Cortex of kidney (tissue), 1 donor: ENCODE measurements at places on chromosomes 3 and 15.

DNA sequence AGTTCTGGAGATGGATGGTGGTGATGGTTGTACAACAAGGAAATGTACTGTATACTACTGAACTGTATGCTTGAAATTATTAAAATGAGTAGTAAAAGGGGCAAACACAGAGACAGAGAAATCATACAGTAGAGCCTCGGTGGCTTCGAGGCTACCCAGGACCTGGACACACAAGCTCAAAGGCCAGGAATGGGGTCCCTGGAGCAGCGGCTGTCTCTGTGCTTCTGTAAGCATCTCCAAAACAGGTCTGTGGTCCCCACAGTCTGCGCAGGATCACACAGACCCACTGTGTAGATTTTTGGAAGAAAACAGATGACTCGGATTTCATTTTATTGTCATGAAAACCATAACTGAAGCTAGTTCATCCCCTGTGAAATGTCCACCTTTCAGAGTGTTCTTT lies 39.7 kb downstream of the PGPEP1L start:
- DNase-seq: no peak

DNA sequence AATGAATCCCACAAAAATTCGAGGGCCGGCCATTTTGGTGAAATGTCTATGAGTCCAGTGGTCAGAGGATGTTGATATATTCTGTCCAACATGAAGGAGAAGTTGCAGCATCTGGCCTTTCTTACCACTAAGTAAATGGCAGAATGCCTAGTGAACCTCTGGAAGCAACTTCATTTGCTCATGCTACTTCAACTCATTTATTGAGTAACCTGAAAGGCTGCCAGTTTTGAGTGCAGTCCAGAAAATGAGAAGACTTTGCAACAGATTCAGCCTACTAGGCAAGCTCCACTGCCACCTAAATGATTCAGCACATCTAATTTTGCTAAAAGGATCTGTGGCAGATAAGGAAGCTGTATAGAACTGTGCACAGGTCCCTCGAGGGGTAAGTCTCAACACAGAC lies 265.0 kb downstream of the OPA1 start:
- no peak for DNase-seq

DNA sequence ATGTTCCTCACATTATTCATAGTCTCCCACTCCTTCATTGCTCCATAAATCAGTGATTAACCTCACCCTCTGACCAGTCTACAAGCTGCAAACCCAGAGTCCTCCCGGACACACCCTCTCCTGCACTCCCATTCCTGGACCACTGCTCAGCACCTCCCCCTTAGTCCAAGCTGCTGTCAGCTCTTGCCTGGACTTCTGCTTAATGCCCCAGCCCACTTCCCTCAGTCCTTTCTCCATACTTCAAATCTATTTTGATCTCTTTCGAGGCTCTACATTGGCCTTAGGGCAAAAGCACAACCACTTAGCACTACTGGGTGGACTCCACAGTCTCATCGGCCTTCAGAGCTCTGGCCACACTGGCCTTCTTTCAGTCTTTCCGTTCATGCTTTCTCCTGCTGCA lies 79.4 kb upstream of the FAM98B start:
- no peak for DNase-seq

DNA sequence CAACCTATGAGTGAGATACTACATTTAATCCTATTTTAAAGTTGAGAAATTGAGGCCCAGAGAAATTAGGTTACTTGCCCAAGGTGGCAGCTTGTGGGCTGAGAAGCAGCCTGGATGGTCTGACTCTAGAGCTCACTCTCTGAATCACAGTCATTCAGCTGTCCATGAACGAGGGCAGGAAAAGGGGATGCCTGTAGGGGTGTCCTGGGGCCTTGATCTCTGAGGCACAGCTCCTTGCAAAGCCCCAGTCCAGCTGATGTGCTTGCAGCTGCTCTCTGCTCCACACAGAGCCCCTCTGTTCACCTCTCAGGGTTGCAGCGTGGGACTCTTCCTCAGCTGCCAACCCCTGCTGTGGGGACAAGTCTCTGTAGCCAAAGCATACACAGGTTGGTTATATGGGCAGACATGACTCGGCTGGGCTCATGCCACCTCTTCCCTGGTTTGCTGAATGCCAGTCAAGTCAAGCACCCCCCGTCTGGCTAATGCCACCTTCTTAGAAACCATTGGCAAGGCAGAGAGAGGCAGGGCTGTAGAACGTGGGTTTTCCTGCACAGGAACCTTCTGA lies 56.8 kb downstream of the GASK1A start:
- no peak for DNase-seq

DNA sequence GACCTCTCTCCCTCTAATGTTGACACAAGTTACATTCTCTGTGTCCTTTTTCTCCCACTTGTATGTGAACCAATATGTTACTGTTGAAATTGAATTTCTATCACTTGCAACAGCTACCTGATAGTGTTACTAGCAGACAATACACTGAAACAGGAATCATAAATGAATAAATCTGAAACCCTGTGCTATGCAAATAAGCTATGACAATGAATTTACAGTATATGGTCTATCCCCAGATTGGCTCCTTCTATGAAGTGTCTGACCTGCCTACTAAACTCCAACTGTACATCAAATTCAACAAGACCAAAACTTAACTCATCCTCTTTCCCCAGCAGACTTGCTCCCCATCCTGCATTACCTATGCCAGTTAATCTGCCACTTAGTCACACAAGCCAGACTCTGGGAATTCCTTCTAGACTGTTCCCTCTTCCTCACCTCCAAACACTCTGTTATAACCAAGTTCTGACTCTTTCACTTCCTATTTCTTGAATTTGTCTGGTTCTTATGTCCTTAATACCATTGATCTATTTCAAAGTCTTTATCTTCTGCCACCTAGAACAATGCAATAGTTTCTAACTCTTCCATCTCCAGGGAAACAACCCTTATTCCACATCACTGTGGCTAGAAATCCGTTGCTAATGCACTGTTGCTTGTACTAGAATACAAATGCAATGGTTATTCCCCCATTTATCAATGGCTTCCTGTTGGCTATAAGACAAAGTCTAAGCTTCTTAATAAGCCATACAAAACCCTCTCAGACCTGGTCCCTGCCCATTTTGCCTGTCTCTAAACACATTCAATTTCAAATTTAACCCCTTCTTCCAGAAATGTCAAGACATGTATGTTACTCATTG lies 13.4 kb upstream of the ZNF639 start:
- no peak for DNase-seq

- no peak for DNase-seq
Observed at GRCh38 chr3:183259087-183259486, 6.0 kb downstream of the B3GNT5 start.

GRCh38 chr3:125990253-125990970 lies 21.4 kb downstream of the ROPN1B start:
- no peak for DNase-seq

- no peak for DNase-seq
Observed at GRCh38 chr15:58582160-58582559, 150.4 kb downstream of the LIPC start.

DNA sequence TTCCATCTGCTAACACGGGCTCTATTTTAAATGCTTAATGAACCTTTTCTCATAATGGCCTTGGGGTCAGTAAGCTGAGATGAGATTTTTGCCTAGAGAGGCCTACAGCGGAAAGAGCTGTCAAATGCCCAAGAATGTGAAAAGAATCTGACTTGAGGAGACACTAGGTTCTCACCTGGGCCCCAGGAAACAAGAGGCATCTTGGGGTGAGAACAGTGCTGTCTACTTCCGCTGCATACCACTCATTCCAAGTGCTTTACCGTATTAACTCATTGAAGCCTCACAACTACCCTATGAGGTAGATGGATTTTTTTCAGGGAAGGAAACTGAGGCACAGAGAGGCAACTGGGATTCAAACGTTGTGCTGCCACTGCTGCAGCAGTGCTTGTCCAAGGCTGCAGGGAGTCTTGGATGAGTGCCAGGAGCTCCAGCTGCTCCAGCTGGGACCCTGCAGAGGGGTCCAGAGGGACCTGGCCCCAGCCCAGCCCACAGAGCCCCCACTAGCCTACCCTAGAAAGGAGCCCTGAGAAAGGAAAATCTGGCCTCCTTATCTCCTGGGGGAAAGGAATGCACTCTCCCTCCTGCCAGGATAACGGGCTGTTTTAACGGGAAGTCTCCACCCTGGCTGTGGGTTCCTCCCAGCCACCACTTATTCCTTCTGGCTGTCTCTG lies 68.4 kb downstream of the SLC12A8 start:
- no peak for DNase-seq

GRCh38 chr3:196232882-196233251 lies 16.5 kb downstream of the SLC51A start:
- DNase-seq: no peak

DNA sequence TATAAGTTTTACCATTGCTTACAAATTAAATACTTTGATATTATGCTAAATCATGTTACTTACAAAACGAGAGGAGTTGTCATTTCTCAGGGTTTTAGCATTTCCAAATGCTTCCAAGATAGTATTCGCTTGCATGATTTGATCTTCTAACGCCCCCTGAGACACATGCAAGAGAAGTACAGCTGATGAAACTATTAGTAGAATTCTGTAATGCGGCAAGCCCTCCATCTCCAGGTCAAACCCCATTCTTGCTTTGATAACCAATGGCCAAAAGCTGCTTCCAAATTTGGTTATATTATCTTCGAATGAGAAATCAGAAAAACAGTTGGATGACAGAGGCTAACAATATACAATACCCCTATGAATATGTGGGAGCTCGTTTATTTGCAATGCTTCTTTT lies 14.7 kb downstream of the MYH15 start:
- DNase-seq: no peak

- DNase-seq: no peak
Observed at GRCh38 chr3:58473275-58473674, 18.6 kb upstream of the KCTD6 start.

- no peak for DNase-seq
Observed at GRCh38 chr3:127035677-127036076, 52.8 kb downstream of the PLXNA1 start.

DNA sequence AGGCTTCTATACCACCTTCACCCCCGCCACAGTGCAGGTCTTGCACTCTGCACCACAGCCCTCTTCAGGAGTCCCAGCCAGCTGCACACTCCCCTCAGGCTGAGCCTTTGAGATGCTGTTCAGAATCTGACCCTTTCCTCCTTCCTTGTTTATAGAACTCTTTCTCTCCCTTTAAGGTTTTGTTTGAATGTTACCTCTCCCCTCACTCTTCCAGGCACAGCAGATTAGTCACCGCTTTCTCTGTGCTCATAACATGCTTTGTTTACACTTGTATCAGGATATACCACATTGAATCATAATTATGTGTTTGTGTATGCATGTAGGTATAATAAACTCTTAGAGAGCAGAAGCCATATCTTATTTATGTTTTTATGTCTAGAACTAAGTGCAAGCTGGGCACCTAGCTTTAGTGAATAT lies 168.4 kb upstream of the BCL6 start:
- no peak for DNase-seq

DNA sequence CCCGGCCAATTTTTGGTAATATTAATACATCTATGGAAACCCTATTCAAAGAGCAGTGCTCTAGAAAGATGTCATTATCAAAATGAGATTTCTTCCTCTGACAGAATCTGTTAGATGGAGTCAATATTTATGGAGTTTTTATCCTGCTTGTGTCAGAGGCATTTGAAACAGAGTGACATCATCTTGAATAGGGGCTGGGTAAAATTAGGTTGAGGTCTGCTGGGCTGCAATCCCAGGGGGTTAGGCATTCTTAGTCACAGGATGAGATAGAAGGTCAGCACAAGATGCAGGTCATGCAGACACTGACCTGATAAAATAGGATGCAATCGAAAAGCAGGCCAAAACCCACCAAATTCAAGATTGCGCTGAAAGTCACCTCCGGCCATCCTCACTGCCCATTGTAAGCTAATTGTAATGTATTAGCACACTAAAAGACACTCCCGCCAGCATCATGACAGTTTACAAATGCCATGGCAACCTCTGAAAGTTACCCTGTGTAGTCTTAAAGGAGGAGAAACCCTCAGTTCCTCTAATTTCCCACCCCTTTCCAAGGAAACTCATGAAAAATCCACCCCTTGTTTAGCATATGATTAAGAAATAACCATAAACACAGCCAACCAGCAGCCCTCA lies 27.3 kb upstream of the CCDC50 start:
- no peak for DNase-seq

- DNase-seq: no peak
Observed at GRCh38 chr15:60972301-60972700, 256.8 kb downstream of the RORA start.

DNA sequence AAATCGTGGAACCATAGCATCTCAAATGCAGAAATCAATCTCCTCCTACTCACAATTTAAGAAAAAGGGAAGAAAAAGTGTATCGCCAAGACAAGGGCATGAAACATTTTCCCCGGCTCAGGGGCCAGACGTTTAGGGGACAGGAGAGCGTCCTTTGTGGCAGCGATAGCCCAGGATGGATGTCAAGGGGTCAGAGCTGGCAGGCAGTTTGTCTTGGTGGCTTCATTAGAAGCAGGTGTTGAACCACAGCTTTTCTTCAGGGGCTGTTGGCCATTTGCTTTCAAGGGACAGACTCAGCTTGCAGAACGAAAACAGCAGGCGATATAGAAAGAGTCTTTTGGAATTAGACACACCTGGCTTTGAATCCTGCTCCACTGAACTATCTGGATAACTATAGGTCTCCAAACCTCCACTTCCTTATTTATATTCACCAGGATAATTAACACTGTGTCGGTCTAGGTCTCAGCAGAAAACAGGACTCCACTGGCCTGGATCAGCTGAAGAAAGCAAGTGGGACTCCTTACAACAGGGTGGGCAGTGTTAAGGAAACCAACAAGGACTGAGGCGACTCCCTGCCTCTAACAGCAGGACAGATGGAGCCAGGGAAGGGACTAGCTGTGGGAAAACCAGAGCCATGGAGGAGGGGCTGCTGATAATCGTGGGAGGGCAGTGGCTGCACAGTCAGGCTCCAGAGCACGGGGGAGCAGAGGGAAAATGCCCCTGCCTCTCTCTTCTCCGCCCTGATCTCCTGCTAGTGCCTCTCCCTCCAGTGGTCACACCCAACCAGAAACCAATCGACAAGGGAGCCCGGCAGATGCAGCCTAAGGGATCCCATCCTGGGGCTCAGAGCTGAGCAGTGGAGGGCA lies 123.6 kb downstream of the LIPC start:
- no peak for DNase-seq

DNA sequence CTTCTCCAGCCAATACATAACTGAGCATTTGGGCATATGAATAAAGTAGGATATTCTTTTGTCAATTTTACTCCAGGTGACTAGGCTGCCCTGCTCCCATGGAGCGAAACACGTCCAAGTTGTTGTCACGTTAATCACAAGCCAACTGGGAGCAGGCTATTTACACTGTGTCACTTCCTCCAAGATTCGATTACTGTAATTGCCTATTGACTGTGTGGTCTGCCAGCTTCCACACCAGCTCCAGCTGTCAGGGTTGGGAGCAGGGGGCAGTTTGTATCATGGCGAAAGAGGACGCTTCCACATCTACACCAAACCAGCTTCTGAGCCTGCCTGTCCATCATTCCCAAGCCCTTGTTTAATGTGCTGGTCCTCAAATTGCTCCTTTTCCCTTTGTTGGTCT lies 89.2 kb upstream of the RORA start:
- DNase-seq: no peak
